Left ventricle myocardium inferior (tissue), 1 donor: ENCODE measurements at places on chromosomes 16 and 17. TPM values are rescaled to one million over a fixed set of nuclear protein-coding genes. Genes with fewer than 3 reads are reported as not detected.

Gene KRT10
- 54.7 TPM for total RNA-seq

- H3K27ac ChIP-seq = no peak overlapping the region
- H3K36me3 ChIP-seq = no peaks in the 10 kb centered on the region
- H3K27me3 ChIP-seq = no peaks in the 10 kb centered on the region
- DNase-seq = no peak
Observed at GRCh38 chr17:58537266-58537665, 22.8 kb upstream of the MTMR4 start.

Gene LDHD
- 97.9 TPM for total RNA-seq

DNA sequence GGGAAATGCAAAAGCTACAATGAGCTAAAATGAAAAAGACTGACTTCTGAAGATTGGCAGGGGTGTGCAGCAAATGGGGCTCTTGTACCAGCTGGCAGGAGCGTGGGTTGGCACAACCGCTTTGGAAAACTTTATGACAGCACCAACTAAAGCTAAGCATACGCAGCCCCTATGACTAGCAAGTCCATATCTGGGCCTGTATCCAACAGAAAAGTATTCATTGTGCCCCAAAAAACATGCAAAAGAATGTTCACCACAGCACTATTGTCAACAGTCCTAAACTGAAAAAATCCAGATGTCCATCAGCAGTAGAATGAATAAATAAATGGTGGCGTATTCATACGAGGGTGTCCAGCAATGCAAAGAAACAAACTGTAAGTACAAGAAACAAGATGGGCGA lies 22.6 kb upstream of the ITGA3 start:
- DNase-seq = no peak
- H3K36me3 ChIP-seq = no peaks in the 10 kb centered on the region
- no peak overlapping the region for H3K27ac ChIP-seq
- peaks cover 7% of the 10 kb centered on the region for H3K4me1 ChIP-seq
- H3K4me3 ChIP-seq = no peak overlapping the region

DNA sequence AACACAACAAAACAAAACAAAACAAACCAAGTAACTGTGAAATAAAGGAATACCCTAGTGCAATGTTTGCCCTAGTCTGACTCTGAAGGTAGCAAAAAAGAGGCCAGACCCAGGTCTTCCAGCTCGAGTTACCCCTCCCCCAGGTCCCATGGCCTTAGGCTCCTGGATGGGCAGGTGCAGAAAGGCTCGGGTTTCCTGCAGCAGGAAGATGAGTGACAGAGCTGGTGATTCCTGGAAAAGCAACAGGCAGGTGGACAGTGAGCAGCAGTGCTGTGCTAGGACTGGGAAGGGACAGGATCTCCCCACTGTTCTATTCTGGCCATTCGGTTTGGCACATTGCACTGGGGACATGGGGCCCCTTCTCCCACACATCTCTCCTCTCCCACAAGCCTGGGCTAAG lies 42.9 kb upstream of the MRTFB start:
- H3K4me3 ChIP-seq = no peak overlapping the region
- H3K27me3 ChIP-seq = no peaks in the 10 kb centered on the region
- peaks cover 10% of the 10 kb centered on the region for H3K4me1 ChIP-seq
- DNase-seq = no peak
- H3K36me3 ChIP-seq = no peaks in the 10 kb centered on the region

Gene MGAT5B
- total RNA-seq = 0.08 TPM

GRCh38 chr16:82055728-82056549 lies 20.9 kb downstream of the HSD17B2 start:
- no peak for DNase-seq
- no peaks in the 10 kb centered on the region for H3K4me1 ChIP-seq
- no peaks in the 10 kb centered on the region for H3K36me3 ChIP-seq
- no peak overlapping the region for H3K4me3 ChIP-seq
- no peak overlapping the region for H3K27ac ChIP-seq

Gene MAP2K3
- total RNA-seq = 41.7 TPM

GRCh38 chr17:43352579-43353331 lies 46.0 kb upstream of the ARL4D start:
- no peak for DNase-seq
- peaks cover 18% of the 10 kb centered on the region for H3K4me1 ChIP-seq
- H3K4me3 ChIP-seq = no peak overlapping the region

Gene MYOCD
- total RNA-seq = 57.3 TPM

GRCh38 chr17:28057731-28058246 lies 15.3 kb downstream of the NLK start:
- H3K4me1 ChIP-seq = peaks cover 67% of the 10 kb centered on the region
- H3K4me3 ChIP-seq = no peak overlapping the region
- no peak overlapping the region for H3K27ac ChIP-seq
- no peaks in the 10 kb centered on the region for H3K27me3 ChIP-seq
- DNase-seq = no peak

DNA sequence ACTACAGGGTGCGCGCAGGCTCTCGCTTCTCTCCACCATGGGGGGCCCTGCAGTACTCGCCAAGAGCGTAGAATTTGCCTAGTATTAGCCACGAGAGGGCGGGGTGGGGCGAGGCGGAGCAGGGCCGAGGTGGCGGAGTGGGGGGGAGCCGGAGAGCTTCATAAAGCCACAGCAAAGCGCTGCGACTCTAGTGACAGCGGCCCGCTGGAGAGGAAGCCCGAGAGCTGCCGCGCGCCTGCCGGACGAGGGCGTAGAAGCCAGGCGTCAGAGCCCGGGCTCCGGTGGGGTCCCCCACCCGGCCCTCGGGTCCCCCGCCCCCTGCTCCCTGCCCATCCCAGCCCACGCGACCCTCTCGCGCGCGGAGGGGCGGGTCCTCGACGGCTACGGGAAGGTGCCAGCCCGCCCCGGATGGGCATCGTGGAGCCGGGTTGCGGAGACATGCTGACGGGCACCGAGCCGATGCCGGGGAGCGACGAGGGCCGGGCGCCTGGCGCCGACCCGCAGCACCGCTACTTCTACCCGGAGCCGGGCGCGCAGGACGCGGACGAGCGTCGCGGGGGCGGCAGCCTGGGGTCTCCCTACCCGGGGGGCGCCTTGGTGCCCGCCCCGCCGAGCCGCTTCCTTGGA lies at the start of gene TBX21:
TBX21 (plus strand) TSS at position 190 of the 627 bp plus-strand sequence; CDS start at position 409, 219 bp downstream.
- peaks cover 13% of the 10 kb centered on the region for H3K4me1 ChIP-seq
- H3K36me3 ChIP-seq = no peaks in the 10 kb centered on the region
- peak; percentile 57 for DNase-seq
- no peak within 1 kb of the TSS for H3K27ac ChIP-seq
